Activated CD8-positive, alpha-beta memory T cell treated with anti-CD3 and anti-CD28 coated beads for 1 hour (primary cell): ENCODE measurements at places on chromosomes 3 and 15.

DNA sequence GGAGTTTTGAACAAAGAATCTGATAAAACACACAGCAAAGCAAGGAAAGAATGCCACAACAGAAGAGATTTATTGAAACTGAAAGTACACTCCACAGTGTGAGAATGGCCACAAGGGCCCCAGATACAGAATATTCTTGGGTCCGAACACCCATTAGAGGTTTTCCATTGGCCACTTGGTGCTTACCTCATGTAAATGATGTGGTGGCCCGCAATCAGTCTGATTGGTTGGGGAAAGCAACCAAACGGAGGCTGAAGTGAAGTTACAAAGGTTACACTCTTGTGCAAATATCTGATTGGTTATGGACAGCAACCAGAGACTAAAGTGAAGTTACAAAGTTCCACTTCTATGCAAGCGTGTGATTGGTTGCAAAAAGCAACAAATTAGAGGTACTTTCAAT lies 20.4 kb downstream of the NSUN3 start:
- DNase-seq, result no peak

DNA sequence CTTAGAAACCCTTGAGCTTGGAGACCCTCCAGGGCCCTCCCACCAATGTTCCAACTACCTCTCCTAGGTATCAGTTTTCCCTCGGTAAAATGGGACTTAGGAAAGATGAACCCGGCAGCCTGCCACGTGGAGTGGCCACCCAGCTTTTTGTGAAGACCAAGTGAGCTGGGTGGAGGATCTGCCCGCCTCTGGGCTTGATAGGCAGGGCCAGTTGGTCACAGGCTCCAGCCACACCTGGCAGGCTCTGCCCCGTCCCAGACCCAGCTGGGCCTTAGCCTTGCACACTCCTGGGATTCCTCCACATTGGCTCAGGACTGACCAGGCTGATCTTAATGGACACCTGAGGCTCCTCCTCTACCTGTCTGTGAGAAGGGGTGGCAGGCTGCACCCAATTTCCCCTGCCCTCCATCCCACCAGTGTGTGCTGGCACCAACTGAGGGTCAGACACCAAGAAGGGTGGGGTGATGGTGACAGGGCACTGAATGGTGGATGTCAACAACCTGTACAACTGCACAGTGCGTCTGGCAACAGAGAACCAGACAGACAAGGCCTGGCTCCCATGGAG lies 761 bp upstream of the GRIP2 start:
- no peak for DNase-seq

DNA sequence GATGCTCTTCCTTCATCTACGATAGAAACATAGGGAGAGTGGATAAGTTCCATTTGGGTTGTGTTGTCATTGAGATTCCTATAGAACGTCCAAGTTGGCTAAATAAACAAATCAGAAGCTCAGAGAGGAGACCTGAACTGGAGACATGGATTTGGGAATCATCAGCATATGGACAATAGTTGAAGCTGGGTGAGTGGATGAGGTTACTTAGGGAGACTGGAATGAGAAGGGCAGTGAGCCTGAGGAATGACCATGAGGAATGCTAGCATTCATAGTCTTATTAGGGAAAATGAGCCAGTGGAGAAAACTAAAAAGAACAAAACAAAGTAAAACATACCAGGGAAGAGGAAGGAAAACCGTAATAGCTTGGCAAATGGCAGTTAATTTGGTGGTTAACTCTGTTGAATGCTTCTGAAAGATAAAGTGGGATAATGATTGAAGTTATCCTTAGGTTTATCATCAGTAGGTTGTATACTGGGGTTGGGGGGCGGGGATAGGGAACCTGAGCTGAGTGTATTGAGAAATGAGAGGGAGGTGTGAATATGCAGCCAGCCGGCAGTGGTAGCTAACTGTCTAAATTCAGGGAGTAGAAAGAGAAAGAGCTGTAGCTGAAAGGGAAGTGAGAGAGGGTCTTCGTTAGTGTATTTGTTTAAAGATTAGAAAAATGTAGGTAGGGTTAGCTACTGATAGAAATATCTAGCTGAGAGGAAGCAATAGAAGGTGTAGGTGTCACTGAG lies 74.6 kb downstream of the ARHGEF26 start:
- DNase-seq, result no peak

DNA sequence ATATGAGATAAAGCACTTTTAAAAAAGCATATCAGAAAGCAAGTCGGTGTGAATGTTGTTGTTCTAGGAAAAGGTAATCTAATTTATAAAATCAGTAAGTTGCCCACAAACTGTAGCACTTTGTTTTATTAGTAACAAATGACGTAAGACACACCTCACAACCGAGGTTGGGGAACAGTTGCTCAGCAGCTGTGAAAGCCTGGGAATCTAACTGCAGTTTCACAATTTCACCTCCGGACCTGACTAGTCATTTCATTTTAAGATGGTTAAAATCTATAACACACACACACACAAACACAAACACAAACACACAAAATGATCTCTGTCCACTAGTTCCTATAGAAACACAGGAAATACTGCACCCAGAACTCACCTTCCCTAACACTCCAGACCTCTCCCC lies 406.7 kb upstream of the NR2F2 start:
- no peak for DNase-seq

- no peak for DNase-seq
Measured at GRCh38 chr3:192490720-192491119, 236.6 kb downstream of the FGF12 start.

DNA sequence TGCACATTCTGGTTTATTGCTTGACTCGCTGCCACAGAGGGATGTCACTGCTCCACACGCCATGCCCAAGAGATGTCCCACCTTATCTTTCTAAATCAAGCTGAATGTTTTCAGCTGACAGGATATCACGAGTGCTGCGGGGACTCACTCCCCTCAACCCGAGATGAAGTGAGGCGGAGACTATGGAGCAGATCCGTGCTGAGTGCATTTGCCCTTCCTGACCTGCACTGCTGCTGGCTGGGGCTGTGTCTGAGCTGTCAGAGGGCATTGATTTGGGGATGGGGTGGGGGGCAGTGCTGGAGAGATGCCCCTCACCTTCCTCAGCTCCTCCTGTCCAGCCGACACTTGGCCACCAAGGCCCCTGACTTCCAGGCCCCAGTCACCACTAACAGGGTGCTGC lies 40.5 kb upstream of the CSPG4 start:
- no peak for DNase-seq
